ENCODE measurements at places on chromosomes 6 and 20.
A peak's percentile ranks its signal among the peaks of the same experiment; 100 is the strongest.

DNA sequence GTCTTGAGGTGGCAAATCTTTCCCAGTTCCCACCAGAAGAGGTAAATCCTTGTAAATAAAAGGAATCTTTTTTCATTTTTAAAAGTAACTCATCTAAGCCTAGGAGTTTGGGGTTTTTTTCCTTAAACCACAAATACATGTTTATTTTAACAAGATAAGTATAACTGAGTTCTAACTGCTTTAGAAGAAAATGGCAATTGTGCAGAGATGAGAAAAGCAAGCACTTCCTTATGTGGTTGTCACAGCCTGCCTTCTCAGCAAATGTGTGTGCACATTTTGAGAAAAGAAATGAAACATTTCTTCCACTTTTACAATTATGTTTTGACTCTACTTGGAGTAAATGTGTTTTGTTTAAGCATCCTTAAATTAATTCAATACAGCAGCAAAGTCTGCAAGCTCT lies 17.7 kb downstream of the HCK start:
- DNase-seq: peak; percentile 12

- DNase-seq: no peak
Measured at GRCh38 chr6:170129691-170130171, 161.1 kb downstream of the DLL1 start.

DNA sequence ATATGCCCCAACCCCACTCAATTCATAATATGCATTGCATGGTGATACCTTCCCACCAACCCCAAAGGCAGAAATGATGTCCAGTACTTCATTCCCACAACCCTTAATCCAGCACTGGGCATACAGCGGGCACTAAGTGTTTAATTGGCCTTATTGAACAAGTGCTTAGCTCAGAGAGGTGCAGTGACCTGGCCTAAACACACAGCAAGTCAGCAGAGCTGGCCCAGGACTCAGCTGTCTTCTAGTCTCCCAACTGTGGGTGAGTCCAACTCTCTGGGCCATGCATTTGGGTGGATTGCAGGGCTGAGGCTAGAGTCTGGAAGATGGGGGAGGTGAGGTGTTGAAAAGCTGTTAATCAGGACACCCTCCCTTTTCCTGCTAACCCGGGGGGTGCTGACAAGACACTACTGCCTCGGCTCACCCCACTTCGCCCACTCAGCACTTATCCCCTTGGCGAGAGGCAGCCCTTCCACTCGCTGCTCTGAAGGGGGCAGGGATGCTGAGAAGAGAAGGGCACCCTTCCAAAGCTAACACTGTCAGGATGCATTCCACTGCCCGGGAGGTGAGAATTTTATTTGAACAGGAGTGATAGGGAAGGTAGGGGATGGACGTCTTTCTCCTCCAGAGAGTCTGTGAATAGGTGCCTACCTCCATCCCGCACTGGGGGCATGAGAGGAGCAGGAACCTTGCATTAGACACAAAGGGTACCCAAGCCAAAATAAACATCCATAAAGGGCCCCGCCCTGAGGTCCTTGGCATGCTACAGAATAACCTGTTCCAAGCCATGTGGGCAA lies 14.2 kb downstream of the KCNK5 start:
- DNase-seq: no peak

GRCh38 chr20:51529758-51530157 lies 12.8 kb downstream of the NFATC2 start:
- DNase-seq: no peak

DNA sequence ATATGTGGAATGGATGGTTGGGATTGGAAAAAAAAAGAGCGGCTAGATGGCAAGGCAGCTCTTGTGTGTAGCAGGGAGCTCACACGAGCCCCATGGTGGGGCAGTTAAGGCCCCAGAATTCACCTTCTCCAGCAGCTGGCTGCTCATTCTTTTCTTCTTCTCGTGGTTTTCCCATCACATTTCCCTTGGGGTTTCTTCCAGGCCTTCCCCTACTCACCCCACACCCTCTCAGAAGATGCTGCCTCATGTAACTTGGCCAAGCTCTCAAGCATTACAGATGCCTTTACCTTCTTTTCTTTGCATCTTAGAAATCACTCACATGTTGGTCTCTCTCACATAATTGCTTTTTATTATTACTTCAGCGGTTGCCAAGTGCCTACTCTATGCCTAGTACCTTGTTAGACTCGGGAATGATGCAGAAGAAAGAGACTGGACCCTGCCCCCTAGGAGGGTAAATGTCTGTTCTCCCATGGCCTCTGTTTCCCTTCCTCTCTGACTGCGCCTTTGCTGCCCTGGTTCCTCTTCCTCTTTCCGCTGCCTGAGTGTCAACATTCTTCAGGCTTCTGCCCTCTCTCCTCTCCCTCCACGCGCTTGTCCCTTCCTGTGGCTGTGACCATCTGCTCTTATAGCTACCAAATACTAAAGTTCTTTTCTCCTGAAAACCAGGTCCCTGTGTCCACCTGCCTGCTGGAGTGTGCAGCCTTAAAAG lies 28.6 kb downstream of the PPARD start:
- DNase-seq: no peak

- DNase-seq: no peak
Measured at GRCh38 chr6:138896104-138896756, 91.8 kb downstream of the REPS1 start.

- DNase-seq: peak; percentile 3
Measured at GRCh38 chr20:39103732-39104131, 141.6 kb downstream of the DHX35 start.

DNA sequence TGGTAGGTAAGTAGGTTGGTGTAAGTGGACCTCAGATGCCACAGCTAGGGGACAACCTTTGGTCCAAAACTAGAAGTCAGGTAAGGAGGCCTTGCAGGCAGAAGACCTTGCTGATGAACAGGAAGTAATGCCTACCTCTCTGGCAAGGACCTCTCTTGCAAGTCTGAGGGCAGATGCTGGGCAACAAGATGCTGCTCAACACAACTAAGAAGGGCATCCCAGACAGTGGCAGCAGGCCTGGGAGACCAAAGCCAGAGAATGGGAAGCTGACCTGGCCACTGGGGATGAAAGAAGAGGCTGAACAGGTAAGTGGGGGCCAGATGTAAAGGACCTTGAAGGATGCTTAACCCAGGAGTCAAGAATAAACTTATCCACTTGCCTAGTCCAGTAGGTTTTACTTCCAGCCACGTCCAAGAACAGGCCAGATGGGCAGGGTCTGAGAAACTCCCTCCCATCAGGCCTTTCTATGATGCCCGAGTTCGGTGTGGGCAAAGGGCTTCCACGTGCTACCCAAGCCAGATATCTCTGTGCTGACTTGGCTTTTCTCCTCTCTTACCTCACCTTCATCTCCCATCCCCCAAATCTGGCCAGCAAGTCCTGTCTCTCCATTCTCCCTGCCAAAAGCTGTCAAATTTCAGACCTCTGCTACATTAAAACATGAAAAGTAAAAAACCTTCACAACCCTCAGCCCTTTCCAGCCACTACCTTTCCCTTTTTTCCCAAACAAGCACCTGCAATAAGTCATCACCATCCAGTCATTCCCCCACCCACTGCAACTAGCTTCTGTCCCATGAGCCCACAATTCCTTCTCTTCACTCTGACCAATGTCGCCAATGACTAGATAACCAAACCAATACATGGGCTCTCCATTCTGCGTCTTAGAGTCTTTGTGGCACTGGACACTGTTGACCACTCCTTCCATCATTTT lies 11.5 kb upstream of the PLCG1 start:
- no peak for DNase-seq

GRCh38 chr6:4466261-4466660 lies 309.9 kb upstream of the CDYL start:
- peak; percentile 48 for DNase-seq

DNA sequence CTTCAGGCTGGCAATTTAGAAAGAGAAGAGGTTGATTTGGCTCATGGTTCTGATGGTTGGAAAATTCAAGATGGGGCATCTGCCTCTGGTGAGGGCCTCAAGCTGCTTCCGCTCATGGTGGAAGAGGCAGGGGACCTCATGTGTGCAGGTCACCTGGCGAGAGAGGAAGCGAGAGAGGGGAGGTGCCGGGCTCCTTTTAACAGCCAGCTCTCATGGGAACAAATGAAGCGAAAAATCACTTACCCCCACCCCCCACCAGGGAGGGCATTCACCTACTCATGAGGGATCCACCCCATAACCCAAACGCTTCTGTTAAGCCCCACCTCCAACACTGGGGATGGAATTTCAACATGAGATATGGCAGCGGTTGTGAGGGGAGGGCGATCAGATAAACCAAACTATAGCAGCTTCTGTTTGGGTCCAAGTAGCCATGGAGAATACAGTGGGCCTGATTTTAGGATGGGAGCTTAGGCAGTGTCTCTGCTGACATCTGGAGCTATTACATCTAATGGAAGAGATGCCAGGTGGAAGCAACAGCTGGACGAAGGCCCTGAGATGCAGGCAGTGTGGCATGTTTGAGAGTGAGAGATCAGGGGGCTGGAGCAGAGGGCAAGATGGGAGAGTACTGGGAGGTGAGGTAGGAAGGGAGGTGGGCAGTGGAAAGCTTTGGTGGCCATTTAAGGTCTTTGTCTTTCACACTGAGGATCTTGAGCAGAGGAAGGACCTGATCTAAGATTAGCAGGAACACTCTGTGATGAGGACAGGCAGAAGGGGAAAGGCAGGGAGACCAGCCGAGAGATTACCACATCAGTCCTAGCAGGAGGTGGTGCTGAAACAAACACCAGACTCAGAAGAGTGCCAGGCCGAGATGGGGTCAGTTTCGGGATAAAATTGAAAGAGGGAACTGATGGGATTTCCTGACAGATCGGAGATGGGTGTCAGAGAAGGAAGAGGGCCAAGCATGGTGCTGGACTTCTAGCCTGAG lies 161.8 kb downstream of the NFATC2 start:
- no peak for DNase-seq

DNA sequence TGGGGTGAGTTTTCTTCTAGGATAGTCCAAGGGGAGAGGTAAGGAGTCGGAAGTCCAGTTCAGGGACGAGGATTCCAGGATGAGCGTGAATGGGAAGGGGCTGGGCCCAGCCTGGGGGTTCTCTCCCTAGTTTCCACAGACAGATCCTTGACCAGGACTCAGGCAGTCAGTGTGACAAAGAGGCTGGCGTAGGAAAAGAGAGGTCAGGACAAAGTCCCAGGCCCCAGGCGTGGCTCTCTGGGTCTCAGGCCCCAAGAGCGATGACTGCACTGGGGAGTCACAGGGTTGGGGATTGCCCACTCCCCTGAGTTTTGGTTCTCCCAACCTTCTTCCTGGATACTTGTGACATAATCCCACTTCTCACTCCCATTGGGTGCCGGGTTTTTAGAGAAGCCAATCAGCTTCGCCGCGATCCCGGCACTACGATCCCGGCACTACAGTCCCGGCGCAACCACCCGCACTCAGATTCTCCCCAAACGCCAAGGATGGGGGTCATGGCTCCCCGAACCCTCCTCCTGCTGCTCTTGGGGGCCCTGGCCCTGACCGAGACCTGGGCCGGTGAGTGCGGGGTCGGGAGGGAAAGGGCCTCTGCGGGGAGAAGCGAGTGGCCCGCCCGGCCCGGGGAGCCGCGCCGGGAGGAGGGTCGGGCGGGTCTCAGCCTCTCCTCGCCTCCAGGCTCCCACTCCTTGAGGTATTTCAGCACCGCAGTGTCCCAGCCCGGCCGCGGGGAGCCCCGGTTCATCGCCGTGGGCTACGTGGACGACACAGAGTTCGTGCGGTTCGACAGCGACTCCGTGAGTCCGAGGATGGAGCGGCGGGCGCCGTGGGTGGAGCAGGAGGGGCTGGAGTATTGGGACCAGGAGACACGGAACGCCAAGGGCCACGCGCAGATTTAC lies 46.2 kb upstream of the TRIM26 start:
- peak; percentile 68 for DNase-seq

DNA sequence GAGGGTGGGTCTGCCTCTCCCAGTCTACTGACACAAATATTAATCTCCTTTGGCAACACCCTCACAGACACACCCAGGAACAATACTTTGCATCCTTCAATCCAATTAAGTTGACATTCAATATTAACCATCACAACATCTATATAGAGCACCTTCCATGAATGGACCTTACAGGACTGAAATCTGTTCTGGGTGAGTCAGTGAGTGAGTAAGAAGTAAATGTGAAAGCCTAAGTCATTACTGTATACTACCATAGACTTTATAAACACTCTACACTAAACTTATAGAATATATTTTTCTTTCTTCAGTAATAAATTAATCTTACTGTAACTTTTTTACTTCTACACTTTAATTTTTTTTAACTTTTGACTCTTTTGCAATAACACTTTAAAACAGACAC lies 993.8 kb upstream of the MAP3K7 start:
- no peak for DNase-seq

DNA sequence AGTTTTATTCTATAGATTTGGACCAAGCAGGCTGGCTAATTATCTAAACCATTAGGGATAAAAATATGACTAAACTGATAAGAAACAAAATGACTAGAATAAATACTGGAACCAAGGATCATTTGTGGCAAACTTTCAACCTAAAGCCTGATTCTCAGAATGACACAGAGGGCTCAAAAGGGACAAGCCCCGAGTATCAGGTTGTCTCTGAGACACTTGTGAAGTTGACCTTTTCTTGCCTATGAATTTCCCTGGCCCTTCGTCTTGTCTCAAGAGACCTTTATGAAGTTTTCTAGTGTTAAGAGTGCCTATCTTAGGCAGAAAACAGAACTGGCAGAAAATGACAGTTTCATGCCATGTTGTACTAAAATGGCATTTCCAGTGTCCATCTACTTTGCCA lies 68.3 kb downstream of the IMPG1 start:
- no peak for DNase-seq

DNA sequence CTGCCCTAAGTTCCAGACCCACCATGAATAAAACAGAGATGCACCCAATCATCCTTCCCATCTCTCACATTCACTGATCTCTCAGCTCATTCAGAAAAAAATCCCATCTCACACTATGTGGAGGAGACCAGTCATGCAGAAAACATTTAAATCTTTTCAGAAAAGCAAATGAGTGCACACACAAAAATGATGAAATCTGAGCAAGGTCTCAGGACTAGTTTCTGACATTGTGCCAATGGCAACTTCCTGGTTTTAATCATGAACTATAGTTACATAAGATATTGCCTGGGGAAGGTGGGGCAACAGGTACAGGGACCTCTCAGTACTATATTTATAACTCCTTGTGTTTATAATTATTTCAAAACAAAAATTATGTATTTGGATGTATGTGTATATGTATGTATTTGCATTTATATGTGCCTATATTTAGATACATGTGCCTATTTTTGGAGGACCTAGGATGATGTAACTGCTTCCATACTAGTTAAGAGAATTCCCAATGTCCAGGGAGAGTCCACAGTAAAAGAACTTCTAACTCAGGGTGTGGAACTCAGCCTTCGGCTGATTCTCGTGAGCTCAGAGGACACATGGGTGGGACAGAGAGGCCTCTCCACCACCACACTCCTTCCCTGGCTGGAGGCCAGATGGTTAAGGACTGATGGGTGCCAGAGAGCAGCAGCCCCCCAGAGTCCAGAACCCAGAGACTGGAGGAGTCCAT lies 71.7 kb upstream of the MAP3K4 start:
- DNase-seq: peak; percentile 89

GRCh38 chr20:48571949-48572847 lies 255.6 kb downstream of the PREX1 start:
- no peak for DNase-seq

GRCh38 chr6:47129129-47129528 lies 87.0 kb upstream of the ADGRF1 start:
- no peak for DNase-seq

GRCh38 chr6:25629198-25629576 lies 22.8 kb upstream of the SCGN start:
- no peak for DNase-seq

All from astrocyte (in vitro differentiated cells and primary cell).